ENCODE measurements at places on chromosomes 12 and 14. TPM values are rescaled to one million over a fixed set of nuclear protein-coding genes. Genes with fewer than 3 reads are reported as not detected.

DNA sequence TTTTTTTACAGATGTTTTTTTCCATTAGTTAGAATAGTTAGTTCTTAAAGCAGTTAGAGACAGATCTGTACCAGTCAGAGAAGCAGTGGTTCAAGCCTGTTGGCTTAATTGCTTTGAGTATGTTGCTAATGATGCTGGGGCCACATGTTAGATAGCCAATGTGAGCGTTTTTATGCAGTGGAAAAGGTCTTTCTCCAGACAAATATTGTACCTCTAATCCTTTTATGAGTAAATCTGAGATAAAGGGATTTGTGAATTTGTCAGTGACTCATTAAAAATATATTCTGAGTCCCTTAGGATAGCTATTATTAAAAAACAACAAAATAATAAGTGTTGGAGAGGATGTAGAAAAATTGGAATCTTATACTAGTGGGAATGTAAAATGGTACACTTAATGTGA lies 154.2 kb downstream of the MSRB3 start:
- H3K27ac ChIP-seq, result no peak overlapping the region
- no peaks in the 10 kb centered on the region for H3K4me1 ChIP-seq
- no peak for DNase-seq
- H3K4me3 ChIP-seq, result no peak overlapping the region

DNA sequence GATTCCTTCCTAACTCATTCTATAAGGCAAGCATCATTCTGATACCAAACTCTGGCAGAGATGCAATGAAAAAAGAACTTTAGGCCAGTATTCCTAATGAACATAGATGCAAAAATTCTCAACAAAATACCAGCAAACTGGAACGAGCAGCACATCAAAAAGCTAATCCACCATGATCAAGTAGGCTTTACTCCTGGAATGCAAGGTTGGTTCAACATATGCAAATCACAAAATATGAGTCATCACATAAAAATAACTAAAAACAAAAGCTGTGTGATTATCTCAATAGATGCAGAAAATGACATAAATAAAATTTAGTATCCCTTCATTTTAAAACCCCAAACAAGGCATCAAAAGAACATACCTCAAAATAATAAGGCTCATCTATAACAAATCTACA lies 98.9 kb downstream of the ACSS3 start:
- no peak for DNase-seq
- H3K4me3 ChIP-seq, result no peak overlapping the region
- H3K36me3 ChIP-seq, result peaks cover 9% of the 10 kb centered on the region
- no peak overlapping the region for H3K27ac ChIP-seq
- no peaks in the 10 kb centered on the region for H3K27me3 ChIP-seq
- no peaks in the 10 kb centered on the region for H3K4me1 ChIP-seq

Gene NAV3
- 10.8 TPM for total RNA-seq

Gene SIX6
- not detected for total RNA-seq

Gene KRT74
- not detected for total RNA-seq

Gene RNU4-1
- total RNA-seq, result 3,518 TPM

Data from left lung (tissue), 14 donors.